ENCODE measurements at places on chromosomes 5 and 9.

GRCh38 chr9:88998503-88998902, 7.2 kb downstream of the S1PR3 start:
- DNase-seq = no peak

DNA sequence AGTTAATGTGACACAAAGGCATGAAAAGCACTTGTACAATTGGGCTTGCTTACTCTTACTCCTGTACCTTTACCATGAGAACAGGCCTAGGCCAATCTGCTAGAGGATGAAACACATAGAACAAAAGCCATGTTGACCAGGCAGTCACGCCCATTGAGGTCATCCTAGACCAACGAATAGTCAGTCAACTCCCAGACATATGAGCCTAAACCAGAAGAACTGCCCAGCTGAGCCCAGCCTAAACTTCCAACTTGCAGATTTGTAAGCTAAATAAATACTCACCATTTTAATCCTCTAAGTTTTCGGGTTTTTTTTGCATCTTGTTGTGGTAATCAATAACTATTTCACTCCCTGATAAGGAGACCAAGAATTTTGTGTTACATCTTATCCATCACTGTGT, 164.8 kb upstream of the ADRA1B start:
- DNase-seq = no peak

- DNase-seq = peak; percentile 33
Measured at GRCh38 chr5:179731791-179732411, 721 bp upstream of the MAML1 start.

DNA sequence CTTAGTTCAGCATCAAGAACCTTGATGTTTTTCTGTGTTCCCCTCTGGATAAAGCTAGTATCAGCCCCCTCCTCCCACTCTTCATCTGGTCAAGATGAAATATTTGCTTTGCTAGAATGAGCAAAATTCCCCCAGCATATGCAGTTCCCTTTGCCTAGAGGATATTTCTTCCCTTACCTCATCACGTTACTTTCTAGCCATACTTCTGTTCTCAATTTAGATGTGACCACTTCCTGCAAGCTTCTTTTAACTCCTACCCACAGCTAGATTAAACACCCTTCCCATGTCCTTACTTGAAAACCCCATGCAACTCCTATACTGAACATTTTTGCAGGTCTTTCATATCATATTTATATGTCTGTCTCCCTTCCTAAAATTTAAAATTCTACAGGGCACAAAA, 178.9 kb upstream of the TUSC1 start:
- no peak for DNase-seq

- DNase-seq = no peak
Measured at GRCh38 chr9:13956107-13956506, 357.8 kb downstream of the NFIB start.

- no peak for DNase-seq
Measured at GRCh38 chr9:128314697-128315096, 7.5 kb downstream of the TRUB2 start.

DNA sequence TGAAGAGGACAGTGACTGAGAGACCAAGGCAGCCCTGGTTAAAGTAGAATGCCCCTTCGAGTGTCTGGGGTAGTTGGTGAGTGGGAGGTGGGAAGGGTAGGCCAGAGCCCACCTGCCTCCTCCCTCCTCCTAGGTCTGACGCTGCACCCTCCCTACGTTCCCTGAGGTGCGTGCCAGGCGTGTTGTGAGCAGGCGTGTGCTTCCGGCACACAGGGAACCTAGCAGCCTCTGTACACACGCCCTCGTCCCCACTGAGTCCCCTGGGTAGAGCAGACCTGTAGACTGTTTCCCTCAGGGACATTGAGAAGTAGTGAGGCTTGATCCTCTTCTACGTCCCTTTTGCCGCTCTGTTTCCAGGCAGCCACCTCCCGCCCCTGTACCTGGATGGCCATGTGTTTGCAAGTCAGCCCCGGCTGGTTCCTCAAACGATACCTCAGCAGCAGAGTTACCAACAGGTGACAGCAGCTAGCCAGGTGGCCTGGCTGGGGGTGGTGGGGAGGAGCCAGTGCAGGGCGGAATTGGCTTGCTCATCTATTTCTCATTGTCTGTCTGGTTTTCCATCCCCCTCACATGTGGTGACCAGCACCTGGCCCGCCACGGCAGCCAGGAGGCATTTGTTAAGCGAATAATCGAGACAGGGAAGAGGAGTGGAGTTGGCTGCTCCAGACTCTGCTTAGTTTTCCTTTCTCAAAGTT, 16.8 kb upstream of the POMT1 start:
- DNase-seq = no peak

- peak; percentile 20 for DNase-seq
Measured at GRCh38 chr9:76905791-76906646, at the start of gene PRUNE2. TSS of gene PRUNE2 (minus strand) at chr9:76906114. CDS start at chr9:76905963, 151 bp downstream.

- DNase-seq = no peak
Measured at GRCh38 chr9:89352451-89352850, 34.2 kb downstream of the SECISBP2 start.

- DNase-seq = no peak
Measured at GRCh38 chr5:558871-559503, 34.7 kb upstream of the SLC9A3 start.

GRCh38 chr5:130138406-130139045, 234.3 kb downstream of the CHSY3 start:
- no peak for DNase-seq

DNA sequence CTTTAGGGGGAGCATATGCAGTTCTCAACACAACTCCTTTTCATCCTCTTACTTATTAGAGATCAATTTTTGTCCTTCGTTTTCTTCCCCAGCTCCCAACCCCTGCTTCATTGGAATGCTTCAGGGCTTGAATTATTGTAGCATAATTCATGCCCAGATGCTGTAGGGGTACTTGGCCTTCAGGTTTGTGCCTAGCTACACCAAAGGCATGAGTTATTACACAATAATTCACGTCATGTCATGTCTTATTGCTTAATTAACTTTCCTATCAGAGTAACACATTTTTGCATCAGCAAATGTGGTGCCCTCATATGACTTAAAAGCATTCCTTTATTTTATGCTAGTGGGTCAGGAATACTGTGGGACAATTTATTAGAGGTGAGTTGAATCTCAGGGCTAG, 507.2 kb downstream of the NFIB start:
- DNase-seq = no peak

DNA sequence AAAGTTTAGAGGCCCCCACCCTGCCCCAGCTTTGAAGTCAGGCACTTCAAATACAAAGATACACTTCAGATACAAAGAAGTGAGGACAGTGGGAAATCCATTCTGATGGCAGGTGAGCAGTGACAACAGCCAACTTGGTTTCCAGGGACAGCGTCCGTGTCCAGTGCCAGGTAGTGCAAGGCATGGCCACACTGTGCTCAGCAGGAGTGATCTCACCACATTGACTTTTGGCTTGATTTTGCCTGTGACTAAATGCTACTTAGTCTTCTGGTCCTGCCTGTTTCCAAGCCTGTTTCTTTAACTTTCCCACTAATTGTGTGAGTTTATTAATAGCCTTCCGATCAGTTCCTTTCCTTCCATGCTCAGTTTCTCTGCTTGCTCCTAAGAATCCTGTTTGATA, 72.6 kb upstream of the PALM2AKAP2 start:
- DNase-seq = no peak

GRCh38 chr5:150144246-150144801, 11.3 kb downstream of the PDGFRB start:
- DNase-seq = no peak

DNA sequence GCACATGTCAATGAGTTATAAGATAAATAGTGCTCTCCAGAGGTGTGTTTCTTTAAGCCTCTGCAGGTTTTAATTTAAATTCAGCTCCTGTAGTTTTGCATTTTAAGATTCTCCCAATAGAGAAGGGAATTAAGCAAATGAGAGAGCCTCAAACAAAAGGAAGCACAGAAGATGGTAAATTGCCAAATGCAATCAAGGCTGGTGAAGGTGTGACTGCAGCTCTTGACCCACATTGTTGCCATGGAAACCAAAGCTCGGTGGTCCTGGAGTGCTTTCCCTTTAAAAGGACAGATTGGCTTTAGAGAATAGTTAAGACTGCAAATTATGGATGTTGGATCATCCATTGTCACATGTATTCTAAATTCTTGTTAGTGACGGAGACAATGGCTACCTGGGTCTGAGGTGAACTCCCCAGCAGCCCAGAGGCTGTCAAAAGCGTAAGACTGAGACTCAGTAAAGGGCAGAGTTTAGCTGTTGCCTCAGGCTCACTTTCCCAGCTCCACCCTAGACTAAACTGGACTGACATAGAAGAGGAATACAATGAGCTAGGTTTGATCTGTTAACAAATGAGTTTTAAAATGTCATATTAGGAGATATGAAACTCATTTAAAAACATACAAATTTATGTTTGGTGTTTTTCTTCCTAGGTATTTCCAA, 12.3 kb downstream of the GAPT start:
- no peak for DNase-seq

GRCh38 chr5:124436294-124436693, 310.1 kb downstream of the ZNF608 start:
- no peak for DNase-seq

GRCh38 chr9:136787690-136788400, 3.3 kb upstream of the TMEM141 start:
- no peak for DNase-seq

GRCh38 chr9:133604214-133604613, 5.0 kb downstream of the FAM163B start:
- DNase-seq = no peak

GRCh38 chr9:84874596-84874995, 205.1 kb downstream of the NTRK2 start:
- no peak for DNase-seq

DNA sequence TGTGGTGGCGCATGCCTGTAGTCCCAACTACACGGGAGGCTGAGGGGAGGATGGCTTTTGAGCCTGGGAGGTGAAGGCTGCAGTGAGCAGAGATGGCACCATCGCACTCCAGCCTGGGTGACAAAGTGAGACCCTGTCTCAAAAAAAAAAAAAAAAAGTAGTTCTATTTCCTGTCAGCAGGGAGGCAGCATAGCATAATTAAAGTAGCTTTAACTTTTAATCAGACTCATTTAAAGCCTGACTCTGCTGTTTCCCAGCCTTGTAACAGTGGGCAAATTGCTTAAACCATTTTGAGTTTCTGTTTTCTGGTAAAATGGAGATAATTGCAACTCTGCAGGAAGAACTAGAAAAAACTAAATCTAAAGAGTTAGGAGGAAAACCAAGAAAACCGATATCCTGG, 31.2 kb downstream of the CNOT6 start:
- DNase-seq = no peak

DNA sequence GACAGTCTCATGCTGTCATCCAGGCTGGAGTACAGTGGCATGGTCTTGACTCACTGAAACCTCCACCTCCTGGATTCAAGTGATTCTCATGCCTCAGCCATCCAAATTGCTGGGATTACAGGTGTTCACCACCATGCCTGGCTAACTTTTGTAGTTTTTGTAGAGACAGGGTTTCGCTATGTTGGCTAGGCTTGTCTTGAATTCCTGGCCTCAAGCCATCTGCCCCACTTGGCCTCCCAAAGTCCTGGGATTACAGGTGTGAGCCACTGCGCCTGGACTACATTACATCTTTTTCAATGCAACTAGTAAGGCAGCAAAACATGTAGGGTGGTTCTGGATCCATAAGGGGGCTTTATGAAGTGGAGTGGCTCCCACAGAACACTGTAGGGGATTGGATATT, 29.6 kb upstream of the RASGEF1C start:
- DNase-seq = no peak

DNA sequence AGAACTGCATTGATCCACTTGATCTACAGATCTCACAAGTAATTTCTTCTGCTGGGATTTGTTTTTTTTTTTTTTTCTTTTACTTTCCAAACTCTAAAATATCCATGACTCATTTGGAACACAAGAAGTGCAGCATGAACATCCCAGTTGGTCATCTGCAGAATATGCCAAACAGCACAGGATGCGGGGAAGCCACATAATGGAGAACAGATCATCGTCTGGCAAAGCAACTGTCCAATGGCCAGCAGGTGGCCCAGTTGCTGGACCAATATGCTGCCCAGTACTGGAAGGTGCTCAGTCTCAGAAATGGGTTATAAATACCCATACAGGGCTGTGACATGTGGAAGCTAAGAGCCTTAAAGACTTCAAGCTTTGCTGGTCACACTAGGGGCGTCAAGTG, 221.3 kb upstream of the TAS2R1 start:
- no peak for DNase-seq

GRCh38 chr5:26487553-26487952, 550.8 kb downstream of the CDH9 start:
- DNase-seq = no peak

All from breast epithelium (tissue), 4 donors.